Activated CD4-positive, alpha-beta T cell treated with anti-CD3 and anti-CD28 coated beads, Interleukin-10, Interleukin-2, amounts not matched to agents 100 ng/mL and 50 ng/mL, durations not matched to agents 16 hours and 8 hours (primary cell): ENCODE measurements at places on chromosomes 1 and 21.

DNA sequence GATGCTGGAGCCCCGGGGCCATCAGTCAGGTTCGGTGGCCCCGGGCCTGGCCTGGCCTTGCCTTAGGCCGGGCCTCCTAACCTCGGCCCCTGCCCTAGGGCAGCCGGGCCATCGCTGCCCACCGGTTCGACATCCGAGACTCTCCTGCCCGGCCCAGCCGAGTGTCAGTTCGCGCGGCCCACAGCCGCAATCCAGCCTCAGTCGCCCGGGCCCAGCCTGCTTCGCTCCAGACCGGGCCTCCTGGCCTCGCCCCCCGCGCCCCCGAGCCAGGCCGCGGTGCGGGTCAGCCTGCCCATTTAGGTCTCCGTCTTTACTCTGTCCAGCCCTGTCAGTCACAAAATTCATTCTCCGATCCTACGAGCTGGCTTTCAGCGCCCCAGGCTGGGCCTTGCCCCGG, 777 bp downstream of the LRRC41 start:
- DNase-seq = peak; percentile 29

- DNase-seq = no peak
These were observed 573.2 kb upstream of the RGS18 start for GRCh38 chr1:191585095-191585494.

- DNase-seq = peak; percentile 70
These were observed 6.7 kb upstream of the ELOA start for GRCh38 chr1:23736437-23737134.

DNA sequence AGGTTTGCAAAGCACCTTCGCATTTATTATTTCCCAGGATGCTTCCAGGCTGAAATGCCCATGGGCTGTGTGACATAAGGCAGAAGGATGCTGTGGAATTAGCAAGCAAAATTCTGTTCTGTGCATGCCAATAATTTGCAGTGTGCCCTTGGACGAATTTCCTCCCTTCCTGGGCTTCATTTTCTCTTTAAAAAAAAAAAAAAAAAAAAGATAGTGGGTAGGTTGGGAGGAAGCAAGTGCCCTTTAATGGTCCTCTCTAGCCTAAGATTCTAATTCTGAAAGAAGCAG, 2.5 kb upstream of the ID3 start:
- DNase-seq = no peak

GRCh38 chr1:42753070-42753469, 13.0 kb upstream of the CLDN19 start:
- DNase-seq = no peak

DNA sequence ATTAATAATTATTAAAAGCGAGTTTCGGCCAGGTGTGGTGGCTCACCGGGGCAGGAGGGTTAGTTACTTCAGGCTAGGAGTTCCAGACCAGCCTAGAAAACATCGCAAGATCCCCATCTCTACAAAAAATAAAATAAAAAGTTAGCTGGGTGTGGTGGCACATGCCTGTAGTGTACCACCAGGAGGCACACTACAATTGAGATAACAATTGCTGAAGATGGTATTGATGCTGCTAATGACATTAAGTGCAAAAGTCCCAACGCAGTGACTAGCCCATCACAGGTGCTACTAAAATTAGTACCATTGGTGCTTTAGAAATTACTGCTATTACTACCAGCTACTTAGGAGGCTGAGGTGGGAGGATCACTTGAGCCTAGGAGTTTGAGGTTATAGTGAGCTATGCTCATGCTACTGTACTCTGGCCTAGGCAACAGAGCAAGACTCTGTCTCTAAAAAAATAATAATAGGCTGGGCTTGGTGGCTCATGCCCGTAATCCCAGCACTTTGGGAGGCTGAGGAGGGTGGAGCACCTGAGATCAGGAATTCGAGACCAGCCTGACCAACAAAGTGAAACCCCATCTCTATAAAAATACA, 156.6 kb downstream of the GREM2 start:
- DNase-seq = peak; percentile 22

GRCh38 chr1:246629030-246629429, 62.8 kb downstream of the CNST start:
- DNase-seq = peak; percentile 13

GRCh38 chr1:193077991-193078390, 18.6 kb downstream of the RO60 start:
- no peak for DNase-seq

DNA sequence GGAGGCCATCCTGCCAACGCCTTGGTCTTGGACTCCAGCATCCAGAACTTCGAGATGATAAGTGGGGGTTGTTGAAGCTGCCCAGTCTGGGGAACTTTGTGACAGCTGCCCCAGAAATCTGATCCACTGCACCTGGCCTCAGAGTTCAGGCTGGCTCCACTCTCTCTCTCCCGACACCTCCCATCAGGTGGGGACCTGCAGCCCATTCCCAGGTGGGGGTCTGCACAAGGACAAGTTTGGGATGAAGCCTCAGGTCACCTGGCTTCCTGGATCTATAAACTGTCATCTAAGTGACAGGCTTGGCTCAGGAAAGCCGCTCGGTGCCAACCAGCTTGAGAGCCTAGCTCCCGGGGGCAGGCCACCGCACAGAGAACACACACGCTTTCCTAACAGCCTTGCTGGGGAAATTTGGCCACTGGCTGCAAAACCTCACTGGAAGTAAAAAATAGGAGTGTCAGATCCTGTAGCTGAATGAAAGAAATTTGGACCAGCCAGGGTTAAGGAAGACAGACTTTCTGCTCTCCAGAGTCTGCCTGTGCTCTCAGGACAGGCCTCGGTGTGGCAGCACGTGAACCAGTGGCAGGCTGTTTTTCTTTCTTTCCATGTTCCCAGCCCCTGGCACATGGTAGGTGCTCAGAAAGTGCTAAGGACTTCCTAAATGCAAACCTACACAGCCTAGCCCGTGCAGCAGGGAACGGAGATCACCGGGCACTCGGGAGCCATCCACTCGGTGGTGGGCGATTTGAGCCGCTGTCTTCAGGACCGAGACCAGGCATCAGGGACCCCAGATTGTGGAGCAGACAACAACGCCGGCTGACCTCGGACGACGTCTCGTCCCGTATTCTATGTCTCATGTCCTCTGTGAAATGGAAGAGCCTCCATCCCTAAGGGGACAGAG, 42.6 kb upstream of the LBR start:
- no peak for DNase-seq

- DNase-seq = no peak
These were observed 22.8 kb downstream of the GABPA start for GRCh38 chr21:25757531-25757930.

- DNase-seq = no peak
These were observed 51.7 kb downstream of the COL24A1 start for GRCh38 chr1:86104606-86105532.

GRCh38 chr1:201565024-201565730, 26.2 kb downstream of the NAV1 start:
- DNase-seq = no peak

GRCh38 chr1:145983206-145983675, 13.1 kb downstream of the TXNIP start:
- DNase-seq = no peak

- no peak for DNase-seq
These were observed 39.9 kb downstream of the TEX35 start for GRCh38 chr1:178552856-178553255.

GRCh38 chr1:36991551-36991950, 42.8 kb downstream of the GRIK3 start:
- DNase-seq = no peak

GRCh38 chr1:24018611-24019580, 38.8 kb upstream of the SRSF10 start:
- no peak for DNase-seq

DNA sequence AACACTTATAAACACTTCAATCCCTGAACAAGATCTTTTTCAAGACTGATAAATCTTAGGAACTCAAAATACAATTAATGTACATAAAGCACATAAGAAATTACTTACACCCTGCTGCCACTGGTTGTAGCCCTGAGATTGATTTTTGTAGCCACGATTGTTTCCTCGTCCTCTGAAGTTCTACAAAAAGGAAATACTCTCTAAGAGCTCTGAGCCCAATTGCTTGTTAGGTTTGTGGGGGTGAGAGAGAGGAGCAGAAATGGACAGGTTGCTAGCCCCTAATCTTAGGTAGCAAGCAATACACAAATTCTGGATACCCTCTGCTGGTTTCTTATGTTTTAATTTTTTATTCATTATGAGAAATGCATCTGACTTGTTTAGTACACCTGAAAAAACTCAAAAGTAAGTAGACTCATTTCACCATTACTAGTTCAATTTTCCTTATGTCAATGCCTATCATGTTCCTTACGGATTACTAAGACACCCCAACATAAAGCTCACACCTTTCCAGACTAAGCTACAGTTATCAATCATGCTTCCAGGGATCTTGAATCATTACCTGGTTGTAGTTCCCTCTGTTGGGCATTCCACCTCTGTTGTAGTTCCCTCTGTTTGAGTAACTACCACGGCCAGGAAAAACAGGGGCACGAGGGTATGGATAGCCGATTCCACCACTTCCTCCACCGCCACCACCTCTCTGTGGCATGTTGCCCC, 9.3 kb downstream of the HNRNPU start:
- DNase-seq = no peak

DNA sequence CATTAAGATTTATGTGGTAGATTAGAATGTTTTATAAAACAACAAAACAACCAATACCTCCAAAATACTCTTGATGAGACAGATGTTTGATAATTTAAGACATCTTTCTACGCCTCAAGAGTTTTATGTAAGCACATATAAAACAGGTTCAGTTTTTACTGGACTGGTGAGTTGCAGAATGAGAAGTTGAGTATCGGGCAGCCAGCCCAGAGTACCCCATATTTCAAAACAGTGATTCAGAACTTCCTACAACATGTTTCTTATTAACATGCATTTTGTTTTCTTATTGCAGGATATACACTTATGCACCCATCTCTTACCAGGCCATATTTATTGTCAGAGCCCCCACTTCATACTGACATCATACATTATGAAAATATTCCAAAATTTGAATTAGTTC, 91.4 kb upstream of the RAVER2 start:
- DNase-seq = no peak

DNA sequence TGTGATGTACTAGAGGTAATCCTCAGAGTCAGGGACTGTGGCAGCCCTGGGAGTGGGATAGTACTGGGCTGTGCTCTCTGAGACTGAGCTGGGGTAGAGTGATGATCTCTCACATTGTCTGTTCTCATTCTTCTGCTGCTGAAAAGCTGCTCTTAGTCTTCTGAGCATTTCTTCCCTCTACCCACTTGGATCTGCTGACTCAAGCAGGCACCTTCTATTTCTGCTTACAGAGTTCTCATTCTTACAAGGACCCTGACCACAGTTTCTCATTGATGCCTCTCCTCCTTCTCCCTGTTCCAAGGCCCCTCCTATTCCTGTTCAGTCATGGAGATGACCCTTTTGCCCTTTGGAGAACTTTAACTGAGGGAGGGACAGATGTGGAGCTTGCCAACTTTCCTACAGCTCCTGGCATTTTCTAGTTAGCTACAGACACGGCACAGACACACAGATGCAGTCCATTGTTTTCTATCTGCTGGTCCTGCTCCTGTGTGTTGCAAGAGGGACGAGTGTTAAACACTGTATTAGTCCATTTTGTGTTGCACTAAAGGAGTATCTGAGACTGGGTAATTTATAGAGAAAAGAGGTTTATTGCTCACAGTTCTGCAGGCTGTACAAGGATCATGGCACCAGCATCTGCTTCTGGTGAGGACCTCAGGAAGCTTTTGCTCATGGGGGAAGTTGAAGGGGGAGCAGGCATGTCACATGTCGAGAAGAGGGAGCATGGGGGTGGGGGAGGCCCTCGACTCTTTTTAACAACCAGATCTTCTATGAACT, 12.3 kb downstream of the MAPKAPK2 start:
- no peak for DNase-seq

- no peak for DNase-seq
These were observed 41.2 kb downstream of the SKI start for GRCh38 chr1:2269193-2269921.

- DNase-seq = no peak
These were observed 302.1 kb upstream of the SGIP1 start for GRCh38 chr1:66231681-66232463.

- DNase-seq = peak; percentile 27
These were observed 18.7 kb downstream of the TMEM53 start for GRCh38 chr1:44655609-44656008.

DNA sequence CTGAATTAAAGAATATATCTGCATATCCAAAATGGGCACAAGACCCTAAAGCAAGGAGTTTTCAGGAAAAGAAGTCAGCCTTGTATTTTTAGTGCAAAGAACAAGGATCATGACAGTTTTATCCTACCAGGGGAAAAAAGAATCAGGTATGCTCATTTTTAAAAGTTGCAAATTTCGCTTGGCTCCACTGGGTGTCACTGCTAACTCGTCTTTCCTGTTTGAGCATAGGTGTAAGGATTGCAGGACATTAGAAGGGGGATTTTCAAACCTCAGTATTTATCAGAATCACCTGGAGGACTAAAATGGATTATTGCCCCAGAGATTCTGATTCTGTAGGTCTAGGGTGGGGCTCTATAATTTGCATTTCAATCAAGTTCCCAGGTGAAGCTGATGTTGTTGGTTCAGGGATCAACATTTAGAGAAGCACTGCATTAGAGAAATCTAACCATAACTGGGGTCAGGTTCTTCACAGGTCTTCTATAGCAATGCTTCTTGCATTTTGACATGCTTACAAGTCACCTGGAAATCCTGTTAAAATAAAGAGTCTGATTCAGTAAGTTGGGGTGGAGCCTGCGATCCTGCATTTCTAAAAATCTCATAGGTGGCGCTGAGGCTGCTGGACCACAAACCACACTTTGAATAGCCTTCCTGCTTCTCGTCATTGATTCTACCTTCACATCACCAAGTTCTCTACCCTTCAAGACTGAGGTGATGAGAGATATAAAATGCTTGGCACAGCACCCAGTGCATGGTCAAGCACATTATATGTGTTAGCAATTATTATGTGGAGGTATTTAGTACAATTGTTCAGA, 39.6 kb downstream of the NUF2 start:
- DNase-seq = peak; percentile 7

- DNase-seq = no peak
These were observed 1.5 kb downstream of the IVNS1ABP start for GRCh38 chr1:185315445-185316071.

- DNase-seq = no peak
These were observed 19.5 kb downstream of the IFFO2 start for GRCh38 chr1:18936814-18937481.

- DNase-seq = no peak
These were observed 9.6 kb downstream of the SLC37A1 start for GRCh38 chr21:42523211-42523610.

GRCh38 chr21:27704567-27705166, 737.8 kb upstream of the ADAMTS5 start:
- no peak for DNase-seq
